CD8-positive, alpha-beta T cell (primary cell): ENCODE measurements at places on chromosomes 1 and 21.

GRCh38 chr1:31708324-31708723, 4.5 kb upstream of the COL16A1 start:
- no peak for DNase-seq

- no peak for DNase-seq
Observed at GRCh38 chr1:24104854-24105253, 7.1 kb downstream of the MYOM3 start.

DNA sequence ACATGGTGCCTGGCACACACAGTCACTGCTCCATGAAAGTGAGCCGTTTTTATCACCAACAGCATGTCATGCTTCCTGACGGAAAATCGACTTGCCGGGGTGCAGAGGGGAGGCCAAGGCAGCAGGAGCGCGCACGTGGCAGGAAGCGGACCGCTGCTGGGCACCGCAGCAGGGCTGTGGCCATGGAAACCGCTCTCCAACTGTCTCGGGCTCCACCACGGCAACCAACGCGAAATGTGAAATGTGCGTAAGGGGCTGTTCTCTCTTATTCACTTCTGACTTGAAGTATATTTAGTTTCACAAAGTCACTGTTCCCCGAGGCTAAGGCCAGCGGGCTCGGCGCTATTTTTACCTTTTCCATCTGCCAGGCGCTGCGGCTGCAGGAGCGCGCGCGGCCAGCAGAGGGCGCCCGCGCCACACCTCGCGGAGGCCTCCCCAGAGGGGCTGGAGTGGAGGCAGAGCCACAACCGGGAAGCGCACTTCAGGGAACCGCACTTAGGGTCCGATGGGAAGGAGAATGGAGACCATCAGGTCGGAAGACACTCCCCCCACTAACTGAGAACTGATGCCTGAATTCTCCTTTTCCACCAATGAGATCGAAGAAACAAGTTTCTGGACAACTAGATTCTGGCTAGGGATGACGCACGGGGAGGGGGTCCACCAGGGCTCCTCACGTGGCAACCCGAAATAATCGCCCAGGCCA, 19.7 kb downstream of the RCC2 start:
- DNase-seq: peak; percentile 78

DNA sequence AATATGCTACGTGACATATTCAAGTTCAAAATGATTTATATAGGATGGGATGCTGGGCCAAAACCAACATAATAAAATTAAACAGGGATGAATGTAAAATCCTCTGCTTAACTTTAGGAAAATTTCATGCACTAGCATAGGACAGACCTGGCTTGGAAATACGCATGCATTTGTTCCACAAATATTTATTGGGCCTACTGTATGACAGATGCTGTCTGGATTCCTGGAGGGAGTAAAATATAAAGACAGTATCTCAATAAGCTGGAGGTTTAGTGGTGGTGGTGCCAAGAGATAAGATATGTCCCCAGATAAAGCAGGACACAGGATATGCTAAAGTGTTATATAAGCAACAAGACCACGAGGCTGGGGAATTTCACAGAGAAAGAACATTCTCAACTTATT, 15.1 kb downstream of the RCSD1 start:
- DNase-seq: no peak

GRCh38 chr1:94004924-94005323, 95.7 kb upstream of the GCLM start:
- no peak for DNase-seq

DNA sequence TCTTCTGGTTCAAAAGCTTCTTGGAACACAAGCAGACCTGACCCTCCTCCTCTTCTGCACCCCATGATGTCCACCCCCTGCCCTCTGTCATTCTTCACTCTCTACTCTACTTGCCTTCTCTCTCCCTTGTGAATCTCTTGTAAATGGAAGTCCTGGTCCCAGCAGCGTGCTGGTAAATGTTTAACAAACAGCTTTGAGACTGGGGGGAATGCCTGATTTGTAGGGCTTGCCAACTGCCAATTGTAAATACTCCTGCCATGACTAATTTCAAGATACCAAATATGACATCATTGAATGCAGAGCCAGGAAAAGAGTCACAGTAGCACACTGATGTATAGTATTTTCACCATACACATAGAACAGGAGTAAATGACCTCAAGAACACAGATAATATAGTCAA, 40.9 kb upstream of the LRRN2 start:
- no peak for DNase-seq

DNA sequence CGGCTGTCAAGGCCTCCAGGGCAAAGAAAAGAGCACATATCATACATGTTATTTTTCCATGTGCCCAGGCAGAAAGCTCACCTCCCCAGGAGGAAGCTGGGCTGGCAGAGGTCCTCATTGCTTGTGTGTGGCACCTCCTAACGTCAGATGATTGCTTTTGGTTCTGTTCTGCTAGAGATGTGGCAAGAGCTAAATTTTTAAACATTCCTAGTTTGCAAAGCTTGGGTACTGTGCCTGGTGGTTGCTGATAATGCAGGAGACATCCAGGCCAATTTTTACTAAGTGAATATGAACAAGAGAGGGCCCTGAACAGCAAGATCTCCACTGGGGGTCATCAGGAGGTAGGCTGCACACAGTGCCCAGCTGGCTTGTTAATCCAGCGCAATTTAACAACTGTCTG, 93.9 kb downstream of the TBX19 start:
- no peak for DNase-seq

GRCh38 chr1:32503153-32503552, 36.1 kb upstream of the ZBTB8A start:
- no peak for DNase-seq

DNA sequence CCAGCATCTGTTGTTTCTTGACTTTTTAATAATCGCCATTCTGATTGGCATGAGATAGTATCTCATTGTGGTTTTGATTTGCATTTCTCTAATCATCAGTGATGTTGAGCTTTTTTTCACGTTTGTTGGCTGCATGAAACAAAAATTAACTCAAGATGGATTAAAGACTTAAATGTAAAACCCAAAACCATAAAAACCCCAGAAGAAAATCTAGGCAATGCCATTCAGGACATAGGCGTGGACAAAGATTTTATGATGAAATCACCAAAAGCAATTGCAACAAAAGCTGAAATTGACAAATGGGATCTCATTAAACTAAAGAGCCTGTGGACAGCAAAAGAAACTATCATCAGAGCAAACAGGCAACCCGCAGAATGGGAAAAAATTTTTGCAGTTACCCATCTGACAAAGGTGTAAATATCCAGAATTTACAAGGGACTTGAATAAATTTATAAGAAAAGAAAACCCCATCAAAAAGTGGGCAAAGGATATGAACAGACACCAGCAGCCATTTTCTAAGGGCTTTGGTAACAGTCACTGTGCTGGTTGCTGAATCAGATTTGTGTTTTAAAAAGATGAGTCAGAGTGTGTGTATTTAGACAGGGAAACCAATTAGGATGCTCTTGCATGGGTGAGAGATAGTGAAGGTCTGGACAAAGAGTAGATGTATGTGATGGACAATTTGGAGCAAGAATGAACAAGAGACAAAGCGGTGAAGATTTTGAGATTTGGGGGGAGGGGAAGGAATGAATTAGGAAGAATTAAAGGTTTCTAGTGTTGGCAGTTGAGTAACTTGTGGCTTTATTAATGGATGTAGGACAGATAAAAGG, 110.7 kb downstream of the RYR2 start:
- no peak for DNase-seq

GRCh38 chr1:179637211-179637860, 45.7 kb downstream of the TDRD5 start:
- no peak for DNase-seq

- DNase-seq: no peak
Observed at GRCh38 chr1:116777831-116778830, 23.9 kb downstream of the CD2 start.

DNA sequence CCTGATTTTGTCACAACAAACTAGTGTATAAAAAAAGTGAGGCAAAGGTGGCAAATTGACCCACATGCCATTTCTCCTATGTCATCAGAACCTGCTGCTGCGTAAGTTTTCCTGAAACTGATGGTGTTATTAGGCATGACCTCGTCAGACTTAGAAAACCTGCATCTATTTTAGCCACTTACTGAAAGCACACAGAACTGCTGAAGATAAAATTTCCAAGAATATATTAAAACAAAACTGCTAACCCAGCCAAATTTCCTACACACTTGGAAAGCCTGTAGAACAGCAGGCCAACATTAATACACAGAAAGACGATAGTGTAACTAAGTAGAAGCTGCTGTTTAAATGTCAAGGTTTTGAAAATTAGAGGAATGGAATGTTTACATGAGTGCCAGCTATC, 674.5 kb upstream of the CXADR start:
- DNase-seq: no peak

DNA sequence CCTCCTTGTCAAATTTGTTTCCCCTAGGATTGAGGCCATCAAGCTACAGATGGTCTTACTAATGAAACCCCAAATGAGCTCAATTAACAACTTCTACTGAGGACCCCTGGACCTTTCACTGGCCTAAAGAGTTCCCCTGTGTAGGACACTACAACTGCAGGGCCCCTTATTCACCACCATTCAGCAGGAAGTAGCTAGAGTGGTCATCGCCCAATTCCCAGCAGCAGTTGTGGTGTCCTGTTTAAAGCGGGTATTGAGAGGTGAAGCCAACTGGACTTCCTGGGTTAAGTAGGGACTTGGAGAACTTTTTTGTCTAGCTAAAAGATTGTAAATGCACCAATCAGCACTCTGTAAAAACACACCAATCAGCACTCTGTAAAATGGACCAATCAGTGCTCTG, 1466.9 kb downstream of the KCNT2 start:
- DNase-seq: no peak

DNA sequence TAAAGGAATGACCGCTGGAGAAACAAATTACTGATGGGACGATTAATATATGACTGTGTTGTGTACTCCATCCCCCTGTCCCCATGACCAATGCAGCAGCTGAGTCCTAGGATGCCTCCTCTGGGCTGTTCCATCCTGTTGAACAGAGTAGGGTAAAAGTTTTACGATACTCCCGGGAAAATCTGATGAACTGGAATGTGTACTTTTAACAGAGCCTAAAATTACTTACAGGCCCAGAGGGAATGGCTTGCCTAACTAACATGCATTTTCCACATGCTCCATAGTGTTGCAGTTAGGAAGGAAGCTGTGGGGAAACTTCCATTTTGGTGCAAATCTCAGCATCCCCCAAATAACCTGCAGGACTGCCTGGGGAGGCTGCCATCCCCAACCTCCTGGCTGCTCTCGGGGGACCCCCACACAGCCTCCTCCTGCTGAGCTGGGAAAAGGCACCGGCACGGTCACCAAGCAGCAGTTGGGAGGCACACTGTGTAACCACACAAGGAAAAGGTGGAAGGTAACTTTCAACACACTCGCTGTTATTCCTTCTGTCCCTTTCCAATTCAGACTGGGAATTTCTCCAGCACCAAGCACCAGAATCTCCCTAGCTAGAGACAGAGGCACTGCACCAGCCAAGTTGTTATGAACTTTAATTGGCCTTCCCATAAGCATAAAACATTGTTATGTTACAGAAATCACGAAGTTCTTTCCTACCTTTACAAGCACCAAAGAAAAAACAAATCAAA, 97.2 kb downstream of the BCAR3 start:
- DNase-seq: no peak

DNA sequence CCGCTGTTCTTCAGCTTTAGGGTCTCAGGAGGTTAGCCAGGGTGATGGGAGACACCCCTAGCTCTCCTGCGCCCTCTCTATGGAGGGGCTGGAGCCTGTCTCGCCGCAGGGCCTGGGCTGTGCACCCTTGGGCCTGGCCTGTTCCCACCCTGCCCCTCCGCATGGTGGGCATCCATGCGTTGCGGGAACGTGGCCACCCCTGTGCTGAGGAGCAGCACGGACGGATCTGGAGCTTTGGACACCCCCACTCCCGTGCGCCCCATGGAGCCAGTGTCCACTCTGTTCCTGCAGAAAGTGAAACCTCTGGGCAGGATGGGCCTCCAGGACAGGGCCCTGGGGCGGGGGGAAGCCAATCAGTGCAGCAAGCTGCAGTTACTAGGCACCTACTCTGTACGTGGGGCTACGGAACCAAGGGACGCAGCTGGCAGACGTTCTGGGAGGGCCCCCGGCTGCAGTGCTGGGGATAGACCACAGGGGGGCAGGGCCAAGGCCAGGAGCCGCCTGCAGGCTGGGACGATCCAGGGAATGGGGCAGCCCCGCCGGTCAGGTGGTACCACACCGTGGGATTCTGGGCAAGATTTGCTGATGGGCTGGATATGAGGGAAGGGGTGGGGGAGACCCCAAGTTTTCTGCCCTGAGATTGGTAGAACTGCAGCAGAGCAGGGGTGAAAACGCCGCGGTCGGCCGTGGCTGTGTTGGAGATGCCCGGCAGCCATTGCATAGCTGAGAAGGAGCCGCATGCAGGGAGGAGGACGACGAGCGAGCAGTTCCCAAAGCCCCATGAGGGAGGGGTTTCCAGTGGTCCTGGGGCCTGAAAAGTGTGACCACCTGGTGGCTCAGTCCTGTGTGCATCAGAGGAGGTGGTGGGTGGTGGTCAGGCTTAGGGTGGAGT, 43.3 kb downstream of the TP73 start:
- peak; percentile 3 for DNase-seq

DNA sequence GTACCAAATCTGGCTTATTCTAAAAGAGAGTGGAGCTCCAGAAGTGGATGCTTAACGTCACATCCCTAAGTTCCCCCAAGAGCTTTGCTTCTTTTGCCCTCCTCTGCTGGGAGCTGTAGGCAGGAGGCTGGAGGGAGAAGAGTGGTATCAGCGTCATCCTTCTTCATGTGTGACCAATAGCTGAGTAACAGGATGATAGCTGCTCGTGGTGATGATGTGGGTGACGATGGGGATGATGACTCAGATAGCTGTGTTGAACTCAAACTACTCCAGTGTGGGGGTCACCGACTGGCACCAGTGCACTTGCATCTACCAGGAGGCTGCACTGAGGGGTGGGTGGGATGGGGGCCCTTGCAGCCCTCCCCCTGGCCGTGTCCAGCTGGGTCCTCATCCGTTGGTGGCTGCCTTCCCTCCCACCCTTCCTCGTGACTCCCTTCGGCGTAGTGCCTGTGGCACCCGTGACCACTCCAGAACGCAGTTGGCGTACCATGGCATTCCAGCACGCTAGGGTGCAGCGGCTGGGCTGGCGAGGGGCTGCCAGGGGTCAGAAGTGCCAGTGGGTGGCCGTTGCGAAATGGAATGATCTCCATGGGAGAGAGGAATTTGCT, 1.1 kb downstream of the IGFN1 start:
- DNase-seq: no peak

- no peak for DNase-seq
Observed at GRCh38 chr1:60891765-60892164, 190.6 kb upstream of the NFIA start.

DNA sequence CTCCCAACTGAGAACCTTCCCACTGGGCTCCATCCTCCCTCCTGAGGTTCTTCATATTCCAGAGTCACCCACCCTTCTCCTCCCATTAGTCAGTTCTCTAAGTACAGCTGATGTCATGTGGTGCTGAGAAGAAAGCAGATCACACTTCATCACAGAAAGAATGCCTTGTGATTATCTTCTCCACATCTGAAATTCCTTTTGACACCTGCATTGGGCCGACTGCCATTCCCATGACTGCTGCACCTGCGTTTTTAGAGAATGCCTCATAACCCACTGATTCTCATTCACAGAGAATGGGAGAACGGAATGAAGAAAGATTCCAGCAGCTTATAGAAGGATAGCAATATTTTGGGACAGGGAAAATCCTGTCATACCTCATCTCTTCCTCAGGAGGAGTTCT, 14.3 kb downstream of the LEPR start:
- DNase-seq: no peak

GRCh38 chr1:27005648-27006496, 6.8 kb downstream of the TENT5B start:
- DNase-seq: no peak
